ENCODE measurements at places on chromosomes 4 and X. TPM values are rescaled to one million over a fixed set of nuclear protein-coding genes. Genes with fewer than 3 reads are reported as not detected.

DNA sequence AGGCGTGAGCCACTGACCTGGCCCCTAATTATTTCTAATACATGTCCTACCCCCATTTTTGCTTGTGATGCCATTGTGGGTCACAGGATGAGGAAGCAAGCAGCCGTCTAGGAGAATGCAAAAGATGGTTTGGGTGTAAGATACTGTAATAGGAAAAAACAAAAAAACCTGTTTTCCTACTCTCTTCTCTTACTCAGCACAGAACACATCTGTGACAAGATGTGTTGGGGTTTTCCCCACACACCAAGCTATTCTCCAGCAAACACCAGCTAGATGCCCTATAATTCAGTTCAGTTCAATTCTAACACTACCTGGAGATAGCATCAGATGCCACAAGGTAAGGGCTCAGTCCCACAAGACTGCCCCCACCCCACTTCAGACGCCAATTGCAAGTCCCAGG is 15.3 kb upstream of the HPRT1 start:
- DNase-seq: no peak

DNA sequence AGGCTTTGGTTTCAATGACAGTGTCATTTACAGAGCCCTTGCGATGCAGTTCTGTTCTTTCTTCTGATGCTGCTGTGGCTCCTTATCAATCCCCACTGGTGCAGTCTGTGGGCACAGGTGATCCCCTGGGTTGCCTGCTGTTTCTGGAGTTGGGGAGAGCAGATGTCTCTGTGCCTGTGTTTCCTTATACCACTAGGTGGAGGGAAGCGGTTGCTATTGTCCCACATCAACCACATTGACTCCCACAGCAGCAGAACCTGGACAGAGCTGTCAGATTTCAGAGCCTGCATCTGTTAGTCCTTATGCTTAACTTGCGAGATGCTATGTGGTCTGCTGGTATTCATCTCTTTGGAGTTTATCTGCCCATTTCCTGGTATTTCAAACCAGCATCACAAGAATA is 57.7 kb downstream of the NEIL3 start:
- DNase-seq: no peak

- no peak for DNase-seq
These were observed 327.1 kb downstream of the STIM2 start for GRCh38 chr4:27187786-27188185.

Gene HSFX3
- not detected for total RNA-seq

Data from hematopoietic multipotent progenitor cell (in vitro differentiated cells).